Neural progenitor cell (in vitro differentiated cells): ENCODE measurements at places on chromosomes 7 and 10. TPM values are rescaled to one million over a fixed set of nuclear protein-coding genes. Genes with fewer than 3 reads are reported as not detected.
A peak's percentile ranks its signal among the peaks of the same experiment; 100 is the strongest.

- no peaks in the 10 kb centered on the region for H3K27me3 ChIP-seq
- no peaks in the 10 kb centered on the region for H3K36me3 ChIP-seq
- DNase-seq: no peak
- H3K27ac ChIP-seq: no peak overlapping the region
- H3K4me3 ChIP-seq: no peak overlapping the region
These were observed 56.5 kb downstream of the PLXDC2 start for GRCh38 chr10:19872504-19873271.

DNA sequence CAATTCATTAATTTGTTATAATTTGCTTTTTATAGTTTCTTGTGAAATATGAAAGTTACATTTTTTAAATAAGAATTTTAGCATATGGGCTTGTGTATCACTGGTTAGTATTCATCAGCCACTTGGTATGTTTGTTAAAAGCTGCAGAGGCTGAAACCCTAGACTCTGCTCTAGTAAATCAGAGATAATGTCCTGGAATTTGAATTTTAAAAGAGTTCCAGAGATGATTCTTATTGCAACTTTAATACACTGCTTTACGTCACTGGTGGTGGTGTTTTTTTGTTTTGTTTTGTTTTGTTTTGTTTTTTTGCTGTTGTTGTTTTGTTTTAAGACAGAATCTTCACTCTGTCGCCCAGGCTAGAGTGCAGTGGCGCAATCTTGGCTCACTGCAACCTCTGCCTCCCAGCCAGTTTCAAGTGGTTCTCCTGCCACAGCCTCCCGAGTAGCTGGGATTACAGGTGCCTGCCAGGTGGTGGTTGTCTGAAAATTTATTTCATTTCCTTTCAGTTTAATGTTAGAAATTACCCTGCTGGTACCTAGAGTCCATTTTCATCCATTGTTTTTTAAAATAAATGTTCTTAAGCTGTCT, 43.8 kb downstream of the PTPN12 start:
- H3K4me1 ChIP-seq: no peaks in the 10 kb centered on the region
- no peaks in the 10 kb centered on the region for H3K27me3 ChIP-seq
- H3K27ac ChIP-seq: no peak overlapping the region
- no peak for DNase-seq

DNA sequence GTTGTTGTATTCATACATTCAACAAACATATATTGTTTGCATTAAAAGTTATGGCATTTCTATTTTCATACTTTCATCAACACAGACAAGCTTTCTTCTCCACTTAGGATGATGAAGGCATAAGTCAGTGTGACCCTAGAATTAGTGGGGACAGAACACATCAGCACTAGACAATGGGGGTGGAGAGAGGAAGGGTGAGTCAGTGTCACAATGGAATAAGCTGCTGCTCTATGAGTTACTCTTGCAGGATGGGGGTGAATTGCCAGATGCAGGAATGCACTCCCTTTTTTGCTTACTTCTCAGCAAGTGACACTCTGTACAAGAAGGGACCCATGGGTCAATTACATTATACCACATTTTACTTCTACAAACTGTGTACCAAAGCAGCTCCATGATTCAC, 74.0 kb downstream of the DGKI start:
- no peak overlapping the region for H3K27ac ChIP-seq
- DNase-seq: no peak
- H3K4me3 ChIP-seq: no peak overlapping the region
- H3K27me3 ChIP-seq: no peaks in the 10 kb centered on the region

- H3K4me1 ChIP-seq: peaks cover 36% of the 10 kb centered on the region
- H3K36me3 ChIP-seq: no peaks in the 10 kb centered on the region
- H3K27me3 ChIP-seq: no peaks in the 10 kb centered on the region
- no peak overlapping the region for H3K4me3 ChIP-seq
- H3K27ac ChIP-seq: no peak overlapping the region
- DNase-seq: no peak
These were observed 72.1 kb downstream of the USP6NL start for GRCh38 chr10:11539191-11539868.

DNA sequence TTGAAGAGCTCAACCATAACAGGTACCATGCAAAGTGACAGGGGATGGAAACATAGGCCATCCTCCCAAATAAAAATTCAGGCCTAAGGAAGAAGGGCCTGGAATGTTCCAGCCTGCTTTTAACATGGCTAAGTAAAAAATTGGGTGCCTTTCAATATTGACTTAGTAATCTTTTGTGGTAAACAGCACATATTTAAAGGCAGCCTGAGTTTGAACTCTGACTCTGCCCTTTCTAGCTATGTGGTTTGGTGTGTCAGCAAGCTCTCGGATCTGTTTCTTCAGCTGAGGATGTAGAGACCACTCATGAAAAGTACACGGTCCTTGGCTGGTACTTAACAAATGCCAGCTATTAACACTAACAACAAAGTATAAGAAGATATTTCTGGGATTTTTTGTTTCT, 191.8 kb upstream of the CDCA7L start:
- no peak overlapping the region for H3K4me3 ChIP-seq
- H3K27me3 ChIP-seq: no peaks in the 10 kb centered on the region
- DNase-seq: no peak
- no peaks in the 10 kb centered on the region for H3K36me3 ChIP-seq

GRCh38 chr10:6461961-6462360, 118.1 kb downstream of the PRKCQ start:
- H3K4me3 ChIP-seq: no peak overlapping the region
- H3K36me3 ChIP-seq: no peaks in the 10 kb centered on the region
- peaks cover 3% of the 10 kb centered on the region for H3K4me1 ChIP-seq
- H3K27ac ChIP-seq: no peak overlapping the region
- H3K27me3 ChIP-seq: no peaks in the 10 kb centered on the region
- DNase-seq: no peak

DDC gene
- total RNA-seq: not detected in 2 replicates

DNA sequence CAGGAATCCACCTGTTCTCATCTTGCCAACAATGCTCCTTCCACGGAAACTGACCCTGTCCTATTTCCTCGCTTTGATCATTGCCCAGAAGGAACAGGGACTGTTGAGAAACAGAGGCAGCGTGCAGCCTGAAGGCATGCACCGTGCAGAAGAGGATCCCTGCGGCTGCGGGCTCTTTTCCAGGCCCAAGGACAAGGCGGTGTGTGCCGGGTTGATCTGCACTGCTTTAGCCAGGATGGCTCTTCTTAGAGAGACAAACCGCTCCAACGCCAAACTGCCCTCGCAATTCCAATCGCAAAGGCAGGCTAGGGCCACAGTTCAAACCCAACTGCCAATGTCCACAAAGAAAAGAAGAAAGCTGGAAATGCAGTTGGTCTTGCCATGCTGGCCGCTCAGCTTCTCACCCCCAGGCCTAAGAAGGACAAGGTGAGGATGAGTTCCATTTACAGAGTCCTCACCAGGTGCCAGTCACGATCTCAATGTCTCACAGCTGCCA, 26.5 kb downstream of the BRI3 start:
- H3K27me3 ChIP-seq: no peaks in the 10 kb centered on the region
- H3K27ac ChIP-seq: no peak overlapping the region
- no peak overlapping the region for H3K4me3 ChIP-seq

TEX36 gene
- total RNA-seq: not detected in 2 replicates

DENND2A gene
- total RNA-seq: 23.7 and 27.0 TPM in 2 replicates

RALA gene
- total RNA-seq: 34.2 and 59.5 TPM in 2 replicates

DNA sequence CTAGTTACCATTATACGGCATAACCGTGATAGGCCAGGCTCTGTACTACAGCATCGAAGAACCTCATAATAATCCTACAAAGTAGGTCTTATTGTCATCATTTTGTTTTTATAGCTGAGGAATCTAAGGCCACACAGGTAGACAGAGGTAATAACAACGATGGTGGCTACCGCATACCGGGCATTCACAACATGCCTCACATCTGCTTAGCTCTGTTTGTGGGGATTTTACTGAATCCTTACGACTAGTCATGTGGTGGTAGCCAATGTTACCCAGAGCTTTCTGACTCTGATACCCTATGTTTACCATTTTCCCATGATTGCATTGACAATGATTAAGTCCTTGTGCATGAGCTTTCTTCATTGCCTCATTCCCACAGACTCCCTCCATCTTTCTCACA, 269.4 kb downstream of the TCF7L2 start:
- H3K4me1 ChIP-seq: no peaks in the 10 kb centered on the region
- no peaks in the 10 kb centered on the region for H3K36me3 ChIP-seq
- H3K27me3 ChIP-seq: no peaks in the 10 kb centered on the region
- no peak overlapping the region for H3K4me3 ChIP-seq

- H3K4me3 ChIP-seq: no peak overlapping the region
- H3K4me1 ChIP-seq: no peaks in the 10 kb centered on the region
- no peaks in the 10 kb centered on the region for H3K36me3 ChIP-seq
- no peak for DNase-seq
- H3K27ac ChIP-seq: no peak overlapping the region
- H3K27me3 ChIP-seq: no peaks in the 10 kb centered on the region
These were observed 26.6 kb upstream of the KAT6B start for GRCh38 chr10:74799721-74800221.

DNA sequence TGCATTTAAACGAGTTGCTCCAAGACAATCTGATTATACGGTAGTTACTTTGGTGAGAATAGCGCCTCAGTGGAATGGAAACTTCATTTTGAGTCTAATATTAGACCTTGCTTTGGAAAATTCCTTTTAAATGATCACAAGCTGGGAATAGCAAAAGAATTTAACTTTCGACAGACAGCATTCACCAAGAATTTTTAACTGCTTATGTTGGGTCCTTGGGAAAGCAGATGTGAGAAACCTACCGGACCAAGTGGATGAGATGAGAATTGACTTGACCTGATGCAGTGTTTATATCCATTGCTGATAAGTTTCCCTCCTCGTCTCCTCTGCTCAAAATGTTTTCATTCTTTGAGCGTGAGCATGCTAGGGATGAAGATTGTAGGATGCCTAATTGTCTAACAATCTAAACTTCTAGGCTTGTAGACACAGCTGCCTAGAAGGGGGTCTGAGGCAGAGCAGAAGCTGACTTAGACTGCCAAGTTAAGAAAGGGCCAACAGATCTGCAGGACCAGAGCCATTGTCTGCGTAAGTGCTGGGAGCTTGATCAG, 126.9 kb downstream of the CNNM2 start:
- no peak overlapping the region for H3K27ac ChIP-seq
- H3K4me3 ChIP-seq: no peak overlapping the region
- no peaks in the 10 kb centered on the region for H3K27me3 ChIP-seq
- DNase-seq: no peak
- peaks cover 14% of the 10 kb centered on the region for H3K4me1 ChIP-seq
- H3K36me3 ChIP-seq: no peaks in the 10 kb centered on the region

SDK1 gene
- 4.4 and 4.9 TPM in 2 replicates for total RNA-seq

GRCh38 chr7:23001610-23002009, 12.3 kb downstream of the HYCC1 start:
- no peak overlapping the region for H3K27ac ChIP-seq
- H3K36me3 ChIP-seq: no peaks in the 10 kb centered on the region
- peaks cover 19% of the 10 kb centered on the region for H3K4me1 ChIP-seq
- H3K27me3 ChIP-seq: no peaks in the 10 kb centered on the region
- H3K4me3 ChIP-seq: no peak overlapping the region

IDI2 gene
- not detected in 2 replicates for total RNA-seq

GRCh38 chr7:100247152-100247757, 27.5 kb downstream of the PVRIG start:
- H3K36me3 ChIP-seq: no peaks in the 10 kb centered on the region
- H3K4me1 ChIP-seq: peaks cover 17% of the 10 kb centered on the region
- peak; percentile 71 for DNase-seq

- no peak overlapping the region for H3K4me3 ChIP-seq
- H3K27me3 ChIP-seq: no peaks in the 10 kb centered on the region
- no peak overlapping the region for H3K27ac ChIP-seq
- H3K4me1 ChIP-seq: peaks cover 6% of the 10 kb centered on the region
These were observed 130.0 kb downstream of the PLXDC2 start for GRCh38 chr10:19946245-19946644.

DNA sequence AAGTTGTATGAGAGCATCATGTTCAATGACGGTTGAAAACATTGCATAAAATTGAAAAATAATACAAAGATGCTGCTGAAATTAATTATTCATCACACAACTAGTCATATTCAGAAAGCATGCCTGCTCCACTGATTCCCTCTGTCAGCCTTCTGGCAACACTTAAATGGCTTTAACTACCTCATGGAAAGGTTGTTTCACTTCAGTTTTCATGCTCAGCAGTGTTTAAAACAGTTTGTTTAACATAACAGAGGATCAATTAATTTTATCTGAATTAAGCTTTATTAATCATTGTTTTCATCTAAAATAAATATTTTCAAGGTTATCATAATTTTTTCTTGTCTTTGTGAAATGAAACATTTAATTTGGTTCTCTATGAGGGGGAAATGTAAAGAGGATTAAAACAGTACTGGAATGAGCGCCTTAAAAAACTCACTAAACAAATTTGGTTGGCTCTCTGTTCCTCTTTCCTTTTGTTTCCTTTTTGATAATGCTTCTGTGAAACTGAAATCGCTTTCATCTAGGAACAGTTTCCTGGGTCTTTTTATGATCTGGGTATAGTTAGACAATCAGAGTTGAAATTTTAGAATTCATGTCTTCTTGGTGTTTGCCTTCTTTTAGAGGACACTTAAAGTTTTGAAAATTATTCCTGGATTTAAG, 427.4 kb downstream of the SH2D4B start:
- H3K27ac ChIP-seq: no peak overlapping the region
- no peaks in the 10 kb centered on the region for H3K4me1 ChIP-seq
- no peak for DNase-seq
- H3K36me3 ChIP-seq: no peaks in the 10 kb centered on the region
- no peak overlapping the region for H3K4me3 ChIP-seq

GRCh38 chr10:87093632-87094372, 841 bp downstream of the GLUD1 start:
- peaks cover 5% of the 10 kb centered on the region for H3K36me3 ChIP-seq
- H3K27me3 ChIP-seq: no peaks in the 10 kb centered on the region
- peak overlapping the region; percentile 81 for H3K4me3 ChIP-seq
- peaks cover 26% of the 10 kb centered on the region for H3K4me1 ChIP-seq
- peak; percentile 69 for DNase-seq
- peak overlapping the region; percentile 75 for H3K27ac ChIP-seq

- peak overlapping the region; percentile 45 for H3K4me3 ChIP-seq
- no peaks in the 10 kb centered on the region for H3K36me3 ChIP-seq
- H3K4me1 ChIP-seq: peaks cover 11% of the 10 kb centered on the region
- no peak for DNase-seq
- H3K27ac ChIP-seq: no peak overlapping the region
- H3K27me3 ChIP-seq: no peaks in the 10 kb centered on the region
These were observed 68.3 kb downstream of the CREM start for GRCh38 chr10:35194906-35195305.

DNA sequence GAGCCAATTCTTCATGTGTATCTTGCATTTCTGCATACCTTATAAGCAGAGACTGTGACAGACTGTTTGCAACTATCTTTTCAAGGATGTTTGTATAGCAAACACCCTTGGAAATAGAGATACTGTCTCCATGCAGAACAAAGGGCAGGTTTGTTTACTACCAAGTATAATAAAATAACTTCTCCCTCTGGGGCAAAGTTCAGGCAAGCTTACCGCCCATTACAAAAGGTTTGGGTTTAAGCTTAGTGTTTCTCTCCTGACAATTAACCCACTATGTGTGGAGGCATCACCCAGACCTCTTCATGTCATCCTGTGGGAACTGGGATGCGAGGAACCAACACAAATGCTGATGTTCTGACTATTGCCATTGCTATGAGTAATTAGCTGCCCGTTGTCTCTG, 479.1 kb upstream of the ZMIZ1 start:
- no peak overlapping the region for H3K4me3 ChIP-seq
- no peaks in the 10 kb centered on the region for H3K36me3 ChIP-seq
